ENCODE measurements at places on chromosomes 2 and 18. TPM values are rescaled to one million over a fixed set of nuclear protein-coding genes. Genes with fewer than 3 reads are reported as not detected.

ZNF385B gene
- 2.8 TPM for total RNA-seq

IL36RN gene
- not detected for total RNA-seq

STARD6 gene
- total RNA-seq: not detected

KIF5C gene
- total RNA-seq: 0.46 TPM

MAP2 gene
- total RNA-seq: 4.5 TPM

GLS gene
- 57.4 TPM for total RNA-seq

GRCh38 chr2:40020997-40021396 is 241.9 kb upstream of the THUMPD2 start:
- DNase-seq: no peak

DNA sequence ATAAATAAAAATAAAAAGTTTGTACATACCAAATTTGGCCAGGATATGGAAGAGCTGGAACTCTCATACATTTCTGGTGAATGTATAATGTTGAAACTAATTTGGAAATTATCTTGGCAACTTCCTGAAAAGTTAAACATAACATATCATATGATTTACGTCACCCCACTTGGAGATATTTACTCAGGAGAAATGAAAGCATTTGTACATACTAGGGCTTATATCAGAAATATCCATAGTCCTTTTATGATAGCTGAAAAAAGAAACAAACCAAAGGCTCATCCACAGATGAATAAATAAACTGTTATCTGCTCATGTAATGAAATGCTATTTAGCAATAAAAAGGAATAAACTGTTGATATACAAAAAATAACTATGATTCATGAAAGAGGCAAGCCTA is 318.2 kb upstream of the NRXN1 start:
- no peak for DNase-seq

DNA sequence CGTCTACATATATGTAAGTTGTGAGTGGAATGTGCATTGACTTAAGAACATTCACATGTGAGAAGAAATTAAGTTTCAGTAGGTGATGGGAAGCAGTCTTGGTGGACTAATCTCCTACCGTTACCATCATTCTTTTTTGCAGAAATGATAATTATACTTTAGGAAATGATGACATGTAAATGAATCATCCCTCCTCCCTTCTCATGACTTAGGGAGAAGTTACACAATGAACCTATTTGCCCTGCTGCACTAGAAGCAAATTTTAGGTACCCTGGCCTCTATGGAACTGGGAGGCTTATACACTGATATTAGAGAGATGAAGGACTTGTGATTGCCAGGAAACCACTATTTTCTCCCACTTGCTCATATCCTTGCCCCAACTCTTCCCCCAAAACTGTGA is 214.2 kb downstream of the CALCRL start:
- no peak for DNase-seq

GRCh38 chr2:23532391-23533337 is 147.7 kb downstream of the KLHL29 start:
- no peak for DNase-seq

DNA sequence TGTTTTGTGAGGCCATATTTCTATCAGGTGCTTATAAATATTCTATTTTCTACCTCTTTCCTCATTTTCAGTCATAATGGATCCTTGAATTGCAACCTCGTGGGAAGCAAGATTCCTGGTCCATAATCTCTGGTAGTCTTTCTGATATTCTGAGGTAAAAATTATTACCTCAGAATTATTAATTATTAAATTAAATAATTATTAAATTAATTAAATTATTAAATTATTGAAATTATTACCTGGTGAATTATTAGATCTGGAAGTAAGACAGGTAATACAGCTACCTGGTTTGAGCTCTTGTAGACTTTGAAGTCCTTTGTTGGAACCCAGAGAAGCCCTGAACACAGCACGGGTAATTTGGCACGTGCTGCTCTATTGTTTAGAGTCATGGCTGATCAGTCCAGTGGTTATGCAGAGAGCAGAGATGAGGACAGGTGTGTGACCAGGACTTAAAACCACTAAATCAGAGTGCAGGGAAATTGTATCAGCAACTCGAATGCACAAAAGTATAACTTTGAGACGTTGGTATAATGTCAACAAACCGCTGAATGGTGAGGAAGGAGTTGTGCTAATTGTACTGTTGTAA is 46.8 kb upstream of the PTPRM start:
- DNase-seq: no peak

GRCh38 chr2:15939556-15939853 is 845 bp upstream of the MYCN start:
- DNase-seq: peak; percentile 74

DNA sequence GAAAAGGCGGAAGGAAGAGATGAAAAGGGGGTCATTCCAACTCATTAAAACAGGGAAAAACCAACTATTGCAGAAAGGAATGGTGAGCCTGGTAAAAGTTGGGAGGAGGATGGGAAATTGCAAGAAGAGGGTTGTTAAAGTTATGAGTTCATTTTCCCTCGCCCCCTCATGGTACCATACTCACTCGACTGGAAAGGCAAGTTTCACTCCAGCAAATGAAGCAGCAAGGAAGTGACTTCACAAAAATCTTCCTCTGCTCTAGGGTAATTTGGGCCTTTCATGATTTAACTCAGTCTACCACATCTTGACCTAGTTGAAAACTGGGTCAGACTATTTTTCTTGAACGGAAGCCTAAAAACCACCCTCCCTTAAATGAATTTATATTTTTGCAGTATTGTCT is 22.8 kb upstream of the DAW1 start:
- no peak for DNase-seq

GRCh38 chr2:239324456-239324855 is 76.4 kb downstream of the HDAC4 start:
- DNase-seq: no peak

DNA sequence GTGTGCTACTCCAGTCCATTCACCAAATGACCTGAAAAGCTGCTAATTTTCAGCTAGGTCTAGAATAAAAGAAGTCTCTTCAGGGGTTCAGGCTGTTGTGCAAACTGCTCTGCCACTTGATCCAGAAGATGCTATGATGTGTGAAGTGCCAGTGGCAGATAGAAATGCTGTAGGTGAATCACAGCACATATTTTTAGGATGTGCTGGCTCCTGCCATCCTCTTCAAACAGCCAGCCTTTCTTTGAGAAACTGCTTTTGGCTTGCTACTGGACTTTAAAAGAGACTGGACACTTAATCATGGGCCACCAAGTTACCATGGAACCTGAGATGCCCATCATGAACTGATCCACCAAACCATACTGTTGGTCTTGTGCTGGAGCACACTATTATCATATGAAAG is 322.1 kb downstream of the EN1 start:
- DNase-seq: no peak

DNA sequence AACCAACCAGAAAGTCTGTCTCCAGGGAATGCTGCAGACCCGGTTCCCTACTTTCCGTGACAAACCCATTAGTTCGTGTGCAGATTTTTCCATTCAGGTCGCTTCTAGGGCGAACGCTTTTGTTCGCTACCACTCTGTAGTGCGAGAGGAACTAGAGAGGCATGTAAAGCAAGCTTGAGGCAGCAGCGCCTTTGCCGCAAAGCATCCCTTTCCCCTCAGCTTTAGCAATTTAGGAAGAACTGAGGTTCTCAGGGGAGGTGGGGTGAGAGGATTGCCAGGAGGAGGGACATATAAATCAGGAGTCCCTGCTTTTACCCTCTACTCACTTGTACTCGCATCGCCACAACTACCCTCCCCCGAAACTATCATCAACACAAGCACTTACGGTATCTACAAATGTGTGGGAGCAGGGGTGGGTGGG is 748 bp upstream of the ZNF804A start:
- DNase-seq: no peak

GRCh38 chr2:189327879-189328847 is 113.1 kb upstream of the WDR75 start:
- no peak for DNase-seq

DNA sequence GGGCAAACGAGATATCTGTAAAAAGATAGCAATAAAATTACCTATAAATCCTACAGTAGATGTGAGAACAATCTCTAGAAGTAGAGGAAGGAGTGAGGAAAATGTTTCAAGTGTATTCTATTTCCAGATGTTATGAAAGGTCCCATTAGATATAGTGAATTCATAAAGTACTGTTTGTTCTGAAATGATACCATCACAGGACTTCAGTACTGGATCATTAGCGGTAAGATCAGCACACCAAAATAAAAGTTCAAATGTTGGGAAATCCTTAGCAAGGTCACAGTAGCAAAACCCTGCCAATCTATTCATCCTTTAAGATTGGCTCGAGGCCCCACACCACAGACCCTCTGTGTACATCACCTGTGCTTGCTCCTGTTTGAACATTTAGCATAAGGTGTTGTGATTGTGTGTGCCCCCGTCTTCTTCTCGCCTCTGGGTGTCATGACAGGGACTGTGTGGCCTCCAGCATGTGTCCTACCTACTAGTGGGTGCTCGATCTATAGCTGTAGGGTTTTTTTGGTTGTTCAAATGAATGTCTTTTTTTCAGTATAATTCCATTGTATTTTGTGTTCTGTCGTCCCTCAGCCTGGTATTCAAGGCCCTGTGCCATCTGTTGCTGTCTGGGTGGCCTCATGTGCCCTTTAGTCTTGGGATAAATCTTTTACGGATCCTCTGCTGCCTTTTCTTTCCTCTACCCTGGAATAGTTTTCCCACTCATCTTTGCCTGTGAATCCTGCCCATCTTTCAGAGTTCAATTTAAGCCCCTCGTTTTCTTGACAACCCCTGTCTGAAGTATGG is 9.1 kb downstream of the MFSD6 start:
- DNase-seq: no peak

DNA sequence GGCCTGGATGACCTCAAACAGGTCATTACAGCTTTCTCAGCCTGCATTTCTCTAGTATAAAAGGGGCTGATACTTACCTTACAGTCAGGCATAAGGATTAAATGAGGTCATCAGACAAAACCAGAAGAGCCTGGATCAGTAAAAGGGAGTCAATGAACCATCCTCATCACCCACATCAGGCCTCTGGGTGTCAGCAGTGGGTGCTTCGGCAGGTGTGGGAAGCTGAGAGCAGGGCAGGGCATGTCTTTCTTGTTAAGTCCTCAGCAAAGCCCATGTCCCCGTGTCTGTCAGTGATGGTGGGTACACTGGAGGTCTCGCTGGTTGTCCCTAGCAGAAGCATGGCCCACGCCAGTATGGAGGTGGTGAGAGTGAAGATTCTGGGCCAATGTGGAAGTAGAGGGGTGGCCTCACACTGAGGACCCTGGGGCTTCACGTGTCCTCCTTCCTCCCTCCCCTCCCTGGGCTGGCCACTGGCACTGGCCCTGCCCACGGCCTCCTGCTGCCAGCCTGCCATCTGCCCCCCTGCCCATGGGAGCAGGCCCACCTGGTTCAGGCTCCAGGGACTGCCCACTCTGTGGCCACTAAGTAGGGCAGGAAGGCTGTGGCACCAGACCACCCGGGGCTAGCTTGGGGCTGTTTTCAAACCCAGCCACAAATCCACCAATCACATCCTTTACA is 4.4 kb downstream of the ADRA2B start:
- no peak for DNase-seq

DNA sequence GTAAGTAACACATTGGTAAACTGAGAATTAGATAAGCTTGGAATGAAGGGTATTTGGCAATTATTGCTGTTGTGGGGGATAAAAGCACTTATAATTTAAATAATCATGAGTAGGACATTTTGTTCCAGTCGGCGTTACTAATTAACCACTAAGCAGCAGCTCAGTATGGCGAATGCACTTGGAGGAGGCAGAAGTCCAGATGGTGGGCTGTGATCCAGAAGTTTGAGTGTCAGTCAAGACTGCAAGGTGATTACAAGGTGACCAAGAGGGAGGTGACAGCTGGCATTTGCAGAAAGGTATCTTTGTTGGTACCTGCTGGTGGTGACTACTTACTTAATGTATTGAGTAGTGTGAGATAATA is 643.6 kb upstream of the FAM98A start:
- DNase-seq: no peak

DNA sequence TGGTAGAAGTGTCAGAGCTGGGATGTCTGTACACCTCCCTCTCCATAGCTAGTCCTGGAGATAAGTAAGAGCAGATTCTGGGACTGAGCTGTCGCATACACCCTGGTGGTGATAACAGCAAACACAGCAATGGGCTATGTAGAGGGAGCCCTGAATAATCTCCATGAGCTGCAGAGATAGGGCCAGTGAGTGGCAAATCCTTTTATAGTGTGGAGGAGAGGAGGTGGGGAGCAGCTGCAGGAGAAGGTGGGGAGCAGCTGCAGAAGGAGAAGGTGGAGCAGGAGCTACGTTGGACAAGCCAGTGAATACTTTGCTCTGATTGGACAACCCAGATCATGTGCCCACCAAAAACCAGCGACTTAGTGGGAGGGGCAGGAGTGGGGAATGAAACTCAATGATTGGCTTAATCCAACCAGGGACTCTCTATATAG is 85.5 kb downstream of the TMEM247 start:
- DNase-seq: peak; percentile 73

DNA sequence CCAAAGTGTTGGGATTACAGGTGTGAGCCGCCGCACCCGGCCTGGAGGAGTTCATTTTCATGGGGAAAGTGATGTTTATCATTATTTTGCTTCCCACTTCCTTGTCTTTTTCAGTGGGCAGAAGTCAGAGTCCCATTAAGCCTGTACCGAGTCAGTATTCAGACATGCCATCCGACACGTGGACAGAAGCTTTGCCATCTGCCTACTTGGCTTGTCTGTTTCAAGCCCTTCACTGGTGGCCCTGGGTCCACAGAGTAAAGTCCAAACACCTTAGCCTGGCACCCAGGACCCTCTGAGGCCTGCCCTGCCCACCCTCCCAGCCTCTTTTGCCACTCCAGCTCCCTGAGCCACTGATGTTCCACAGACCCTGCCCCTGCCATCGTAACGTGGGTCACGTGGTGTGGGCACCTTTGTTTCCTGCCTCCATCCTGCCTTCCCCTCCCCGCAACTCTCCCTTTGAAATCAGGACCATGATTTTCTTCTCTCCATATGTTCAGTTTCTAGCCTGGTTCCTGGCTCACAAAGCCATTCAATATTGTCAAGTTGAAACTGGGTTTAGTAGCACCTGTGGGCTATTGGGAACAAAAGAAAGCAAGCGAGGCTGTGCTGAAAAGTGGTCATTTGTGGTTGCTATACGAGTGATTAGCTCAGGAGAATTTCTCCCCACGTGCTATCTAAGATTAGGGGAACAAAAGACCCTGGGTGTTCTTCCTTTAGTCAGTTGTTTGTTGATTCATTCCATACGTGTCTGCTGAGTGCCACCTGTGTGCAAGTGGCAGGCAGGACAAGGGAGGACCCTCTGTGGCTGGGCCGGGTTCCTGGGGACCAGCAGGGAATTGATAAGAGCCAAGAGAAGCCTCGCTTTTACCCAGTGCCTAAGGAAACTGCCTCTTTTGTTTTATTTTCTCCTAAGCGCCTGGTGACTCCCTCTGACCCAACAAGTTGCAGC is 5.1 kb upstream of the ODC1 start:
- DNase-seq: no peak
